ENCODE measurements at places on chromosomes 2 and 18. TPM values are rescaled to one million over a fixed set of nuclear protein-coding genes. Genes with fewer than 3 reads are reported as not detected.

Gene GCKR
- polyA plus RNA-seq = 4.9 TPM

Gene DNAJC5G
- 65.0 TPM for polyA plus RNA-seq

Gene ARHGAP28
- 161 TPM for polyA plus RNA-seq

Gene SIX2
- polyA plus RNA-seq = 1.1 TPM

Gene ANO7
- polyA plus RNA-seq = 1.2 TPM

Gene ZBTB7C
- 14.1 TPM for polyA plus RNA-seq

Gene USP14
- polyA plus RNA-seq = 42.8 TPM

Gene EDAR
- 0.30 TPM for polyA plus RNA-seq

Gene MDH1B
- polyA plus RNA-seq = 86.6 TPM

Gene EHBP1
- 86.8 TPM for polyA plus RNA-seq

Gene UGT1A10
- polyA plus RNA-seq = 0.29 TPM

Gene TSPYL6
- 53.9 TPM for polyA plus RNA-seq

Gene NABP1
- 40.6 TPM for polyA plus RNA-seq

Gene LIMS3
- polyA plus RNA-seq = 2.6 TPM

Gene UGT1A5
- not detected for polyA plus RNA-seq

Gene CYRIA
- polyA plus RNA-seq = 4.8 TPM

Gene IL18R1
- 1.1 TPM for polyA plus RNA-seq

Gene CGREF1
- polyA plus RNA-seq = 7.4 TPM

Gene LOXL3
- polyA plus RNA-seq = 10.5 TPM

Gene CASP10
- 2.4 TPM for polyA plus RNA-seq

Gene FTCDNL1
- 1.5 TPM for polyA plus RNA-seq

Gene FAHD2B
- polyA plus RNA-seq = 87.0 TPM

Gene MPHOSPH10
- 6.4 TPM for polyA plus RNA-seq

Gene VIT
- polyA plus RNA-seq = 7.2 TPM

Gene PID1
- 14.8 TPM for polyA plus RNA-seq

Gene RAB10
- 74.8 TPM for polyA plus RNA-seq

Gene SALL3
- polyA plus RNA-seq = 1.9 TPM

Gene IHH
- 1.1 TPM for polyA plus RNA-seq

Gene CHRND
- 0.63 TPM for polyA plus RNA-seq

Gene PRKRA
- polyA plus RNA-seq = 103 TPM

Gene G6PC2
- polyA plus RNA-seq = 2.4 TPM

Gene CD8B
- polyA plus RNA-seq = 2.2 TPM

Gene ZEB2
- polyA plus RNA-seq = 38.7 TPM

Gene CCL20
- 0.99 TPM for polyA plus RNA-seq

Gene IL1F10
- not detected for polyA plus RNA-seq

Gene FSIP2
- polyA plus RNA-seq = 14.6 TPM

Gene REG1B
- not detected for polyA plus RNA-seq

Gene SERPINB12
- 1.1 TPM for polyA plus RNA-seq

Gene DUSP28
- 19.3 TPM for polyA plus RNA-seq

Gene CXCR1
- 0.61 TPM for polyA plus RNA-seq

Gene SCG2
- 1.2 TPM for polyA plus RNA-seq

Gene ABCG5
- 0.16 TPM for polyA plus RNA-seq

Gene BCL2
- polyA plus RNA-seq = 6.3 TPM

Gene NEDD4L
- 14.3 TPM for polyA plus RNA-seq

Gene CAPN13
- 0.57 TPM for polyA plus RNA-seq

Gene TTLL4
- polyA plus RNA-seq = 141 TPM

Gene KRTCAP3
- 5.1 TPM for polyA plus RNA-seq

Gene PCARE
- polyA plus RNA-seq = 0.76 TPM

Gene MAPRE2
- polyA plus RNA-seq = 14.8 TPM

Gene COL5A2
- 24.7 TPM for polyA plus RNA-seq

Gene CHAC2
- polyA plus RNA-seq = 9.1 TPM

Gene TUBB8B
- polyA plus RNA-seq = 5.7 TPM

Data from testis (tissue), 5 donors.